ENCODE measurements at places on chromosomes 6 and 20.

DNA sequence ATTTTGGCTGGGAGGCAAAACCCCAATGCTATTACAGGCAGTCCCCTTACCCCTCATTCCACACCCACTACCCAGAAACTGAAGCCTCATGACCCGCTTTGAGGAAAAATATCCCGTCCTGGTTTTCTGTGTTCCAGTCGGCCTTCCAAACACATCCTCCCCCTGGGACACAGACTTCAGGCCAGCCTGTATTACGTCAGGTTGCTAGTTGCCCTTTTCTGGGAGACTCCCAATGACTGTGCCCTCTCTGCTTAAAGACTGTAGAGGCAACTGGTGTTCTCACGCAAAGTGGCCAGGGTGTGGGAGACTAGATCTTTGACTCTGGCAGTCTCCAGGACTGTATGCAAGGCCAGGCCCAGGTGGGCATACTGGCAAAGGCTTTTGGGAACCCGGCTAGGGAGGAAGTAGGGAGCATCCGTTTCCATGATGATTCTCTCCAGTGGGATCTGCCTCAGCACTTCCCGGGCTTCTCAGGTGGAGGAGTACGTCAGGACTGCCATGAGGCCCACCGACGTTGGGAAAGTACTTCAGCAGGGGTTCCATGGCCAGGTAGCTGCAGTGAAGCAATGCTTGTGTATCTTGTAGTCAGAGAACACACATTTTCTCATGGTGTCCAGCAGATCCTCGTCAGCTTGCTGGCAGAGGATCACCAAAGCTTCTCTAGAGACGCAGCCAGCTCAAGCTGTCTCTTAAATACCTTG is 34.9 kb downstream of the DYNLT1 start:
- DNase-seq, result no peak

GRCh38 chr6:138005846-138006245 is 101.4 kb downstream of the PERP start:
- DNase-seq, result no peak

DNA sequence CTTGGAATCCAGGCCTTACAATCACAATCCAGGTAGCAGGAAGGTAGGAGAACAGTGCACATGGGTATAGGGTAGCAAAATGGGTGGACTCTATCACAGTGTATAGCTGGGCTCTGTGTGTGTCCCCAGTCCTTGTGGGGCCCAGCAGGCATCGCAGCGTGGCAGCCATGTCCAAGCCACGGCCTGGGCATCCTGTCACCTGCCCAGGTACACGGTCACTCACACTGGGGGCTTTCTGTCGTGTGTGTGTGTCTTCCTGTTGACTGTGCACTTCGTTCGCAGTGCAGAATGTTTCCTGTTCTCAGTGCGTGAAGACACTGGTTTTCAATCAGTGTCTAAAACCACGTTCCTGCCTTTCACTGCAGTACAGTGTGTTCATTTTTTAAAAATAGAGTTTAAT is 523.2 kb upstream of the JARID2 start:
- DNase-seq, result no peak

DNA sequence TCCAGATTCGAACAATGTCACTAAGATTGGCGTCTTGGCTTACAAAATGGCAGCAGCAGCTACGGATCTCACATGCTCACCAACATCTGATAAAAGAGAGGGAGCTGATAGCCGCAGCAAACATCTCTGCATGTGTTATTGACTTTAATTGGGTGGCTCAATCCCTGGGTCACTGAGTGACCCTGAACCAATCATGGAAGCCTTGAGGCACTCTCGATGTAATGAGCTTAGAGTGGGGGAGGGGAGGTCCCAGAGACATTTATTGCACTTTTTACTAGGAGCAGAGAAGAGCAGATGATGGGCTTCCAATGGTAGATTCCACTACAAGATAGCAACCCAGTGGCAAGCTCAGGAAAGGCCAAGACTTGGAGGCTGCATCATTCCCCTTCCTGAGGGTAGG is 238.7 kb downstream of the BMP7 start:
- no peak for DNase-seq

GRCh38 chr6:90199900-90200299 is 96.7 kb downstream of the BACH2 start:
- DNase-seq, result no peak

DNA sequence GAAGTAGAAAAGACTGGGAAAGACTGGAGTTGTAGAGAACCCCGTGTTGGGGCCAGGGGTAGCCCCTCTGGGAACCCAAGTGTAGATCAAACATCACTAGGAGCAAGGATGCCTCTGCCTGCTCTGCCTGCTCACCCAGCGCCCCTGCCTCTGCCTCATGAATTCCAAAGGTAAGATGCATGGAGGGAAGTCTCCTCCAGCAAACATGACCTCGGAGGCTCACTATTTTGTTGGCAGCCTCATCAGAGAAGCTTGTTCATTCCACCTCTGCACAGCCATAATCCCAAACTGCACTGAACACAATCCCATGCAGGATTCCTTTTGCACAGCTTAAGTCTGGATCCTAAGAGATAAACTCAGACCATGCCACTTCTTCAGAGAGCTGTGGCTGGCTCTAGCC is 4.9 kb downstream of the FRS3 start:
- DNase-seq, result no peak

- DNase-seq, result peak; percentile 42
Observed at GRCh38 chr20:24773168-24773567, 175.9 kb upstream of the CST7 start.

DNA sequence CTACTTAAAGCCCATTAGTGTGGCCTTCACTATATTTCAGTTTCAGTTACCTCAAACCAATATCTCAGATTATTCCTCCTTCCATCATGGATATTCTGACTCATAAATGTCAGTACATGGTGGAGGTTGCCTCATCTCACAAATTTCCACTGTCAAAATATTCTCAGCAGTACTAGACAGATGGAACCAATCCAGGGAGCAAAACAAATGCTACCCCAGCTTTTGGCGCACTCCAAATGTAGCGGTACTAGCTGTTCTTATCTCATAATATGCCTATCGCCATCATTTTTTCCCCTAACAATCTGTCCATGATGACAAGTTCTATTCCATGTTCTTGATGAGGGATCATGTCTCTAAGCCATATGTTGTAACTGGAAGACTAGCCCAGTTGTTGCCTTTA is 1026.1 kb downstream of the KIF16B start:
- DNase-seq, result no peak

DNA sequence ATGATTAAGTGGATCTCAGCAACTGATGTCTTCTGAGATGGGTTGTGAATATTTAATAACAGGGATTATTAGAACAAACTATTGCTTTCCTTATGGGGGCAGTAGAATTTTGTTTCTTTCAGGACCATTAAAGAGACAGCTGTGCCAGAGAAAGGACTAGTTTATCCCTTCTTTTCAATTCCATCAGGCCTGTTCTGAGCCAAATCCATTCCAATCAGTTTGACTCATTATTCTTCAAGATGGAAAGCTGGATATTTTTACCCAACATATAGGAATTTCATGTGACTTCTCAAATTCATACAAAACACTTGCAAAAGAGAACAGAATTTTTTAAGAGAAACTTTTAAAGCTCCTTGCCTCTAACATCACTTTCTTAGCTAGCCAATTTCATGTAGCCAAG is 722.0 kb upstream of the FLRT3 start:
- no peak for DNase-seq

All from mammary epithelial cell (primary cell).